ENCODE measurements at places on chromosomes 11 and 22.
A peak's percentile ranks its signal among the peaks of the same experiment; 100 is the strongest.

DNA sequence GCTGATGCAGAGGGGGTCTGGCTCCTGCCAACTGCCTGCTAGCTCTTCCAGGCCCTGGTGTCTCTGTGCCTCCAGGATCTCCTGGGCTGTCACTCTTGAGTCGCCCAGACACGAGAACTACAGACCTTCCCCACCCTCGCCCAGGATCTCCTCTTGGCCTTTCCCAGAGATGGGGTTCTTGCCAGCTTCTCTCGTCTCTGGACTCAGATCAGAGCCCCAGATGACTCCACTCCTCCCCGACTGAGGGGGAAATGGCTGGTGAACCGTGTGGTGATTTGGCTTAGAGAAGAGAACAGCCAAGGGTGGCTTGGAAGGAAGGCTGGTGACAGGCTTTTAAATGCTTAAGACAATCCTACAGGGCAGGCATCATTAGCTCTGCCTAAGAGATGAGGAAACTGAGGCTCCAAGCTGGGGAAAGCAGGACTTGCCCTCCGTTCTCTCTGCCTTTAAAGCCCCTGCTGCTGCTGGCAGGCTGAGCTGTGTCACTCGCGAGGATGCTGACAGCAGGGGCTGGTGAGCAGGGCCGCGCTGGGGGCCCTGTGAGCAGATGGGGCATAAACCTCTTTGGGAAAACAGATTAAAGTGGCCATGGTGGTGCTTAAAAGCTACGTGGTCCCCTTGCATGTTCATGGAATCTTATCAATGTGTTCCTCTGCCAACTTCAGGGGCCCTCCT is 90.3 kb upstream of the THY1 start:
- DNase-seq, result no peak

DNA sequence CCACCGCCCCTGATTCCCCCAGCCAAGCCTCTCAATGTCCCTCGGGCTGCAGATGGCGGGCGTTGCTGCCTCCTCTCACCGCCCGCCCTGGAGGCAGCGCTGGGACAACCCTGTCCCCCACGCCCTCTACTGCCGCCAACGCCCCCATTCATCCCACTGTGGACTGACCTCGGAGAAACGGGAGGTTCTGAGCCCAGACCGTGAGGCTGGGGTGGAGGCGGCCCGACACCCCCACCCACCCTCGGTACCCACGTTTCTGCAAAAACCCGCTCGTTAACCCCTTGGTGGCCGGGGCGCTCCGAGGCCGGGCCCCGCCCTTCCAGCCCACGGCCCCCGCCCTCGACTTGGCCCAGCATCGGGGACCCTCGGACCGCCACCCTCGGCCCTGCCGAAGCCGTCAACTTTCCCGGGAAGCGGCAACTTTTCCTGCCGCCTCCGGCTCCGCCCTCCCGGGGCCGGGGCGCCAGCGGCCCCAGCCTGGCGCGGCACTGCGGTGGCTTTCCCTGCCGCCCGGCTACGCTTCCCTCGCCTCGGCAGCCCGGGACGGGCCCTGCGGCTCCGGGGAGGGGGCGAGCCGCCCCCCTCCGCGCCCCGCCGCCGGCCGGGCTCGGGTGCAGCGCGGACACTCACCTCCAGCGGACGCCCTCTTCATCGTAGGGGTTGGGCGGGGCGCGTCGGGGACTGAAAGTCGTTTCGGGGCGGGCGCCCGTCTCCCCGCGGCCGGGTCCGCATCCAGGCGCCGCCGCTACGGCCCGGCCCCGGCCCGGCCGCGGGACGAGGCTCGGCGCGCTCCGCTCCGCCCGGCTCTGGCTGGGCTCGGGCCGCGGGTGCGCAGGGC is 458 bp downstream of the RTN4R start:
- DNase-seq, result no peak

GRCh38 chr11:115363426-115363825 is 140.8 kb downstream of the CADM1 start:
- no peak for DNase-seq

- DNase-seq, result no peak
Observed at GRCh38 chr22:50184902-50185374, 775 bp upstream of the TRABD start.

DNA sequence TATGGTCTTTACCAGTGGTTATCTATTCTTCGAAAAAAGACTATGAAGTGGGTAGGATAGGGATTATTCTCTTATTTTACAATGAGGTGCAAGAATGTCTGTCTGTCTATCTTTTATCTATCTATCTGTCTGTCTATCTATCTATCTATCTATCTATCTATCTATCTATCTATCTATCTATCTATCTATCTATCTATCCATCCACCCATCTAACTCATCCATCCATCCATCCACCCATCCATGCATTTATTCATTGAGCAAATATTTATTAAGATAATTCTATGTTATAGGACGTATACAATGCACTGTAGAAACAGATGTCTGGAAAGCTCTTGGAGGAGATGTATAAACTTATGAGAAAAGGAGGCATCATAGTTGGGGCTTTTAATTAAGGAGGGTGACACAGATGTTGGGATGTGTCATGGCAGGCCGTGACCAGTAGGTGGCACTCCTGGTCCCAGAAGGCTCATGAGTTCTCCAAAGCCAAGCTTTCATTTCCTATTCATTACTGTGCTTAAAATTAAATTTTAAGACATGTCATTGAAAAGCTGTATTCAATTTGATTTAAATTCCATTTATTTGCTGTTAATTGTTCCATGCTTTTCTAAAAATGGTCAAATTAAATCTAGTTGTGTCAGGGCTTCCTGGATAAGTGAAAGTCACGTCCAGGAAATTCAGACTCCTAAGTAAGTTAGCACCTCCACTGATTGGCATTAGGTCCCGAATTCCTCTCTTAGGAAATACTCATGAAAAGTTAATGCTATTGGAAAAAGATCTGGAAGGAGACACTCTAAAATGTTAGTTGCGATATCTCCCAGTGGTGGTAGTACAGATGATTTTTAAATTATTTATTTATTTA is 19.0 kb upstream of the E2F8 start:
- DNase-seq, result peak; percentile 44

GRCh38 chr22:46959369-46959768 is 196.9 kb downstream of the TBC1D22A start:
- no peak for DNase-seq

DNA sequence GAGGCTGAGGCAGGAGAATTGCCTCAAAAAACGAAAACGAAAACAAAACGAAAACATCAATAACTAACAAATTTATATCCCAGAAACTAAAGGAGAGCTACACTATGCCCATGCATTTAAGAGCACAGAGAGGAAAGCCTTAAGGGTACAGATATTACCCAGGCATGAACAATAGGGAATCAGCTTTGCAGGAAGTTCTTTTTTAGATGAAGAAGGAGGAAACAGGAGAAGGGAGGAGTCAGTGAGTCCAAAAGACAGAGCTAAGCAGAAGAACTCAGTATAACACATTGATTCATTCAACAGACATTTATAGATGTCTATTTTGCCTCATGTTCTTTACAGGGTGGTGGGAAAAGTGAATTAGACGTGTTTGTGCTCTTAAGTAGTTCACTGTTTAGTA is 8.3 kb downstream of the MRPL17 start:
- DNase-seq, result no peak

- no peak for DNase-seq
Observed at GRCh38 chr11:123976770-123977560, 616 bp downstream of the OR10S1 start.

Measured in uterus (tissue), 4 donors.